ENCODE measurements at places on chromosomes 1 and 21.

- no peak for DNase-seq
Measured at GRCh38 chr1:97877307-97877706, 43.5 kb downstream of the DPYD start.

DNA sequence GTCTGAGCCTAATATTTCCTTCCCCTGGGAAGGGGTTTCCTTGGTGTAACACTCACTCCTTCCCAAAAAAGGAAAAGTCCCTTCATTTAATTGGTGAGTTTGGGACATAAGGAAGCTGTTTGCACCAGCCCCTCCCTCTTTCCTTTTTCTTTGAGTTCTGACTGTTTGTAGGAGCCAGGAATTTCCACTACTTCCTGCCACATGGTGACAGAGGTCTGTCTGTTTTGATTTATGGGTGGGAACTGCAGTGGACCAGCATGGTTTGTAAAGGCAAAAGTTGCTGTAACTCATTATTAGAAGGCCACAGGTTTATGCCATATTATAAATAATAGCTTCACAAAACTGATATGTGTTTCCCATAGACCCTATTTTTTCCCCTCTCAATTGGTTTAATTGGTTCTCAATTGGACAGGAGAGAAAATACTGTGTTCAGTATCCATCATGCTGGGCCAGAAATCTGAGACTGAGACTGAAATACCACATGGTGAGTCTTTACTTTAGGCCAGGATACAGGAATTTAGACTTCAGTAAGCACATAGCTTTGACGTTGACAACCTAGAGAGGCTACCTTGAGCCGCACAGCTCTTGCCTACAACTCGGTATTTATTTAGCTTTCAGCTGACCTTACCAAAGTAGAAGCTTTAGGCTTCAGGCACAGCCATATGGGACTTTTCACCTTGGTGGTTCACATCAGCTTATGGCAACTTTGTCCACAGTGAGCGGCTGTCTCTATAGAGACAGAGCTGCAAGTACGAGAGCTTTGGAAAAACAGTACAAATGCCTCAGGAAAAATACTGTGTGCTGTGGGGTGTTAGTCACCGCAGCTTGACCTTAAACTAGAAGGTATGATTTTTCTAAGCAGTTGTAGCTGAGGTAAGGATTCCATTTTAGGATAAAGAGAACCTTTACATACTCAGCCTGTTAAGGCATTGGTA, 40.0 kb upstream of the RGS7 start:
- DNase-seq = no peak

- no peak for DNase-seq
Measured at GRCh38 chr1:101235216-101235695, 1.6 kb upstream of the S1PR1 start.

GRCh38 chr1:246005067-246005466, 502.0 kb downstream of the SMYD3 start:
- DNase-seq = no peak

- no peak for DNase-seq
Measured at GRCh38 chr1:56065729-56066128, 513.6 kb downstream of the PLPP3 start.

DNA sequence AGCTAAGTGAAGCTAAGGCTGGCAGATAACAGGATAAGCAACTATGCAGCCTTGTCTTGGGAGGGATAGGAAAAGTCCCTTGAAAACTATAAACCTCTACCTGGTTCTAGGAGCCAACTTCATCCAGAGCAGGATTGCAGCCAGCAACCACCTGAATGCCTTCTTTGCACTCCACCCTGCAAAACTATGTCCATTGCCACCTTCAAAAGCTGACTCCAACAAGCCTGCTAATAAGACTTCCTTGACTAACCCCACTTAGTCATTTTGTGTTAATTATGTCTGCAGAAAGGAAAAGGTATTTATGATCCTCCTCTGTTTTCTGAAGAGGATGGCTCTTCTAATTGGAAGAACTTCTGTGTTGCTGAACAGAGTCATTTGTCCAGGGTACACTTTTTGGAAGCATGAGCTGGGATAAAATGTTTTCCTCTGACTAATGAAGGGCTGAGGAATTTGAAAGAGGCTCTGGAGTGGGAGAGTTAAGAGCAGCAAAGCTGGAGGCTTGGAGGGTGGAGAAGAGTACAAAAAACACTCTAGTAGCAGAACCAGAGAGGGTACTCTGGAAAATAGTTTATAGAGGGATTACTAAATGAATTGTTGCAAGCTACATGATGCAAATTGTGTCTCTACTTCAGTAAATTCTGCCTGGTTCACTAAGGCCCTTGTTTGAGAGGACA, 9.6 kb upstream of the RIMKLA start:
- DNase-seq = no peak

DNA sequence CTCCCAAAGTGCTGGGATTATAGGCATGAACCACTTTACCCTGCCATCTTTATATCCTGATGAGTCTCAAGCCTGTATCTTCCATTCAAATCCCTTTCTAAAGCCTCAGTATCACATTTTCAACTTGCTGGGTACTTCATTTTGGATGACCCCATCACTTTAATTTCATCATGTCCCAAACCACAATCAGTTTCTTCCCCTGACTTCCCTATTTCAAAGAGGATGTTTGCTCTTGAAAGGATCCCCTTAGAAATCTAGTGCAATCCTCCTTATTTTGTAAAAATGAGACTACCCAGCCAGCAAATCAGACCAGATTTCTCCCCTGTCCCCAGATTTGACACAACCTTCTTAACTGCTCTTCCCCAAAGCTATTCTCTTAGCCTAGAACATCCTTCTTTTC, 7.0 kb upstream of the TRIT1 start:
- DNase-seq = no peak

DNA sequence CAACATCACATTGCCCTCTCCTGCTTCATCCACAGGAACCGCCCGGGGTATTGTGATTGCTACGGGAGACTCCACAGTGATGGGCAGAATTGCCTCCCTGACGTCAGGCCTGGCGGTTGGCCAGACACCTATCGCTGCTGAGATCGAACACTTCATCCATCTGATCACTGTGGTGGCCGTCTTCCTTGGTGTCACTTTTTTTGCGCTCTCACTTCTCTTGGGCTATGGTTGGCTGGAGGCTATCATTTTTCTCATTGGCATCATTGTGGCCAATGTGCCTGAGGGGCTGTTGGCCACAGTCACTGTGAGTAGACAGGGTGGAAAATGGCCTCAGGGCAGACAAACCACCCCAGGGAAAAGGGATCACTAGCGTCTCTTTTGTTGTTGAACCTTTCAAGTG, 12.7 kb downstream of the ATP1A4 start:
- no peak for DNase-seq

DNA sequence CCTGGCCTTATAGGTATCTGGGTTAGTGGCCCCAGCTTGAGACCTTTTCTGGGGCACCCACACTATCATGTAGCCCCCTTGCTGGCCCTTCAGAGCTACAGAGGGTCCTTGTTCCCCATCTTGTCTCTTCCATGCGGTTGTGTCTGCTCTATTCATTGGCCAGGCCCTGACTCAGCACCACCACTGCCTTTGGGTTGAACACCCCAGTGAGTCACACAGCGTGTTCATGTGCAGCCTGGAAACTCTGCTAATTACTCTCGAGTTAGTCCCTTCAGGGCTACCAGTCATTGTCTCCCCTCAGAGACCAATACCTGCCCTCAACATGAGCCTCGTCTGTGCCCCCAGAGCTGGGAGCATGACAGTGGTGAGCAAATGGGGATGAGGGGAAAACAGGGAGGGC, 28.2 kb upstream of the IKBKE start:
- no peak for DNase-seq

- DNase-seq = no peak
Measured at GRCh38 chr1:182301026-182301436, 90.6 kb downstream of the GLUL start.

GRCh38 chr1:6124341-6124740, 55.8 kb downstream of the CHD5 start:
- DNase-seq = no peak

- DNase-seq = no peak
Measured at GRCh38 chr1:243712941-243713340, 137.1 kb downstream of the AKT3 start.

DNA sequence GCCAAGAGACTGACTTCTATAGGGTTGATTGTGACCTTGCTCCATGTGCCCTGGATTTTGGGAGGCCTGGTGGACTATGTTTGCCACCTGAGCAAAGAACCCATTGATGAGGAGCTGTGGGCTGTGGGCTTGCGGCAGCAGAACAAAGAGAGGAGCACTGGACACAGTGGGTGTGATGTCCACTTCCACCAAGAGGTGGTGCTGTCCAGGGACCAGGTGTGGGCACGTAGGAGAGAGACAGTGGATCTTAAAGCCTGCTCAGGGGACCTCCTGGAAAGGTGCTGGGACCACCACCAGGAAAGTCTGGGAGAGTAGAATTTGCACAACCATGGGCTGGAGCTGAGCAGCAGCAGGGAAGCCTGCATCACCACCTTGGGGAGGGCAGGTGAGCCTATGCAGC, 106.7 kb upstream of the ETS2 start:
- DNase-seq = no peak

DNA sequence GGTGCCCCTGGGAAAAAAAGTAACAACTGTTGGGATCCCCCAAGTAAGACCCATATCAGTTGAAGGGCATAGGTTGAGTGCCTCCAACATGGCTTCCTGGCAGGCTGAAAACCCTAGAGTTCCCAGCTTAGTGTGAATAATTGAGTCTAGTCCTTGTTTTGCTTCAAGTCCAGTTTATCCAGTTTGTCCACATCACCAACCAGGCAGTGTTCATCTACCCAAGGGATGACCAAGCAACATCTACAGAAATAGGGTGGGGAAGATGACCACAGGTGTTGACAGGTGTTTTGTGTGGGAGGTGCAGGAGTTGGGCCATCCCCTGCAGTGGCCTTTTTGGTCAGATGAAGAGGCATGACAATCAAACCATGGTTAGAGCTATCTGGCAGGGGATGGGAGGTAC, 54.3 kb upstream of the ERO1B start:
- DNase-seq = no peak

DNA sequence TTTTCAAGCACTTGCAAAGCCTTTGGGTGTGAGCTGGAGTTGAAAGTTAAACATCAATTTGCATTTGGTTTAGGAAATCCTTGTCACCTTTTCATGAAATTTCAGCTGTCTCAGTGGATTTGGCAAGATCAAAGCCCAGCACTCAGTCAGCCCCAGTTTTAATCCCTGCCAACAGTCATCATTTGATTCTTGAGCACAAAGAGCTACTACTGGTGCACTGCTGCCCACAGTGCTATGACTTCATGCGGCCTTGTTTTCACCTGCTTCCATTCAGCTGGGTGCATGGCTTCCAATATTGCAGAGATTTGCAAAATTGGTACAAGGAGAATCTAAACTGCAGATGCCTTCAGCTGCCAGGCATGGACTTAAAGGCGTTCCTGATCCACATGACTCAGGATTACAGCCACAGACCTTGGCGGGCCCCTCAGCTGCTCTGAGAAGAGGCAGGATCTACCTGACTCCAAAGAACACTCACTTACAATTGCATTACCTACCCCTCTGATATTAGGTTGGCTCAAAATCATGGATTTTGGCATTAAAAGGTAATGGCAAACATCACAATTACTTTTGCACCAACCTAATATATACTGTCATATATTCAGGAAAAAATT, 259.1 kb downstream of the DSCAM start:
- no peak for DNase-seq

DNA sequence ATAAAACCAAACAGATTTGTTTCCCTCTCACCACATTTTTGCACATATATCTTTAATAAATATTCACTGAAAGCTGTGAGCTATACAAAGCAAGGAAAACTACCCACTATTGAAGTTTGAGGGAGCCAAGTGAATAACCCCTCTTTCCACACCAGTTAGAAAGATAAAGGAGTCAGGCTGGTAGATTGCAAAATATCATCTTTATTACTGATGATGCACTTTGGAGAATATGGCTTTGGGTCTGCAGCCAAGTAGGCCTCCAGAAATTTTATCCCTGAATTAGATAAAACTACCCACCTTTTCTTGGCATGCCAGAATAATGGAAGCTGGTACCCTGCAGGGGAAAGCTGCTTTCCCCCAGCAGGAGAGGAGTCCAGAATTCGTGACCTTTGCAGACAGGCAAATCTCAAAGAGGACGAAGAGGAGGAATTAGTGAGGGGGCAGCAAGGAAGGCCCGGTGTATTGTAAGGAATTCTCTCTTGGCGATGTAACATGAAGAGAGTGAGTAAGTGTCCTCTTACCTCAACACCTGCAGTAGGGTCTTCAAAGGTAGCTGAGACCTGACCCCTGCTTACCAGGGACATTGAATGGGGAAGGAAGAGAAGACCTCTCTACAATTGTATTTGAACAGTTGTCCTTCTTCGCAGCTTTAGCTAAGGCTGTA, 84.7 kb downstream of the LRRC8D start:
- DNase-seq = no peak

GRCh38 chr1:36457691-36458090, 6.5 kb downstream of the MRPS15 start:
- no peak for DNase-seq

- DNase-seq = no peak
Measured at GRCh38 chr1:28028873-28029654, 59.3 kb downstream of the EYA3 start.

DNA sequence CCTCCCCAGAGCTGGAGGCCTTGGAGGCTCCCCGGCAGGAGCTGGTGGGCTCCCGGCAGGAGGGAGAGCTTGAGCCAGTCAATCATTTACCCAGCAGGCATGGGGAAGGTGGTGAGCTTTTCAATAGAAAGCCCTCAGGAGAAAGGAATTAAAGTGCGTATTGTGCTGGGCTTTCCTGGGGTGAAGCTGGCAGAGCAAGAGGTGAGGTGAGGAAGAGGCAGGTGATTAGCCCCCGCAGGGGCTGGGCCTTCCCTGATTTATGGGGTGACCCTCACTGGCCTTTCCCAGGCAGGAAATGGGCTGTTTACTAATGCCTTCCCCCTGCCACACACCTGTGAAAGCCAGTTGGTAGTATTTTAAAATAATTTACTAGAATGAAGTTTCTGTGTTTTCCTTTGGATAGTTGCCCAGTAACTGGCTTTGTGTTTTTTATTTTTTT, 25.8 kb downstream of the CLDN14 start:
- no peak for DNase-seq

GRCh38 chr1:210792250-210793102, 341.5 kb downstream of the KCNH1 start:
- no peak for DNase-seq

- no peak for DNase-seq
Measured at GRCh38 chr1:102853136-102853535, 255.2 kb downstream of the COL11A1 start.

- DNase-seq = no peak
Measured at GRCh38 chr1:38456531-38456876, 403.1 kb downstream of the RRAGC start.

DNA sequence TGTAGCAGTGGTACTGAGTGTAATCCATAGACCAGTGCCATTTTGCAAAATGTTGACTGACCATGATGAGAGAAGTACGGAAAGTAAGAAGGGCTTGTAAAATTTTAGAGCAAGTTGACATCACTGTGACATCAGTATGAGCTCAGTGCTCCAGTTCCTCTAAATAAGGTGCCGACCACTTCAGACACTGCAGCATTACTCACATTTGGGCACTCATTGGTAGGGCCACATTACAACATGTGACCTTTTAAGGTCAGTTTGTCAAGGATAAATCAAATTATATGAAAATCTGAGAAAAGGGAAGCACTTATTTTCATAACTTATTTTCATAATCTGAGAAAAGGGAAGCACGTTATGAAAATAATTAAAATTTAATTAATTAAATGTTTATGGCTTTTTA, 128.0 kb upstream of the ERG start:
- DNase-seq = no peak

- DNase-seq = no peak
Measured at GRCh38 chr1:229064320-229065168, 206.4 kb upstream of the RAB4A start.
